ENCODE measurements at places on chromosomes 12 and 14.

DNA sequence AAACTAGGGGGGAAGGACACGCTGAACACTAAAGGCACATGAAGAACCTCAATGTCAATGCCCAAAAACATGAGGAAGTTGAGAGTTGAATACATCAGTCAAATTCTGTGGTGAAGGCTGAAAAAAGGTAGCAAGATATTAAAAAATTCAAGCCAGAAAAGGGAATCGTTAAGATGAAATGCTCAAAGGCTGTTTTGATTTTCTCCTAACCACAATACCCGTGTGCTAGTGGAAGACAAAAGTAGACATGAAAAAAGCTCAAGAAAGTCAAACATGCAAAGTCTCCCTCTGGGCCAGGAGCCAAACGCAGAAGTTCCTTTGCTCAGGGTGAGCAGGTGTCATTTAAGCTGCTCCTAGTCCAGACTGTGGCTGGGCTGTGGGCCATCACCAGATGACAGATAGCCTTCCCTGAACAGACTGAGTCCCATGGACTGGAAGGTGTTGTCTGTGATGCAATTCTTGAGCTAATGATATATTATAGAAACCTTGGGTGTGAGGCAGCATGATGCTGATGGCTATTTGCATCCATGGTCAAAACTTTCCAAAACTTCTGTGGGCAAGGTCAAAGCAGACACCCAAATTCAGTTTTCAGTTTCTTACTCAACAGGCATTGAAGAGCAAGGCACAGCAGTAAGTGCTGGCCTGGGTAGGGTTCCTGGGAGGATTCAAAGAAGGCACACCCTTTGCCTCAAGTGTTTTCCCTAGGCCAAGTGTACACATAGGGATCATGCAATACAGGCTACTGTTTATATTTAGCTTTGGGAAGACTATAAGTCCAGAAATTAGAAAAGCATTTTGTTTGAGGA, 81.6 kb downstream of the MYRFL start:
- no peak for DNase-seq

- DNase-seq, result no peak
Observed at GRCh38 chr12:26854031-26854390, 21.0 kb upstream of the ITPR2 start.

DNA sequence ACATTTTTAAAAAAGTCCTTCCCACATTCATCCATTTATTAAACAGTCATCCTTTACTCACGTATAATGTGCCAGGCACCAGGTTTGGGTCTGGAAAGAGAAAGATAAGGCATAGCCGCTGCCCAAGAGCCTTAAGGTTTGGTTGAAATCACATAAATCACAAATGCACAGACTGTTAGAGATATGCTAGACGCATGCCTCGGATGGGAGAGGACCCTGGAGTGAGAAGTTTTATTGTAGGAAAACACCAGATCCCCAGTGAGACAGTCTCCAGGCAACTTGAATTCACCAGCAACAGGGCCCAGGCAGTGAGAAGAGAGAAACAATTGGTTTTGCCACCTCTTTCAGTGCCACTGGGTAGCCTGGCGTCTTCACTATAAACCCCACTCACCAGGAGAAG, 305.9 kb upstream of the AMIGO2 start:
- no peak for DNase-seq

- DNase-seq, result no peak
Observed at GRCh38 chr14:101256266-101256665, 305.0 kb upstream of the DIO3 start.

DNA sequence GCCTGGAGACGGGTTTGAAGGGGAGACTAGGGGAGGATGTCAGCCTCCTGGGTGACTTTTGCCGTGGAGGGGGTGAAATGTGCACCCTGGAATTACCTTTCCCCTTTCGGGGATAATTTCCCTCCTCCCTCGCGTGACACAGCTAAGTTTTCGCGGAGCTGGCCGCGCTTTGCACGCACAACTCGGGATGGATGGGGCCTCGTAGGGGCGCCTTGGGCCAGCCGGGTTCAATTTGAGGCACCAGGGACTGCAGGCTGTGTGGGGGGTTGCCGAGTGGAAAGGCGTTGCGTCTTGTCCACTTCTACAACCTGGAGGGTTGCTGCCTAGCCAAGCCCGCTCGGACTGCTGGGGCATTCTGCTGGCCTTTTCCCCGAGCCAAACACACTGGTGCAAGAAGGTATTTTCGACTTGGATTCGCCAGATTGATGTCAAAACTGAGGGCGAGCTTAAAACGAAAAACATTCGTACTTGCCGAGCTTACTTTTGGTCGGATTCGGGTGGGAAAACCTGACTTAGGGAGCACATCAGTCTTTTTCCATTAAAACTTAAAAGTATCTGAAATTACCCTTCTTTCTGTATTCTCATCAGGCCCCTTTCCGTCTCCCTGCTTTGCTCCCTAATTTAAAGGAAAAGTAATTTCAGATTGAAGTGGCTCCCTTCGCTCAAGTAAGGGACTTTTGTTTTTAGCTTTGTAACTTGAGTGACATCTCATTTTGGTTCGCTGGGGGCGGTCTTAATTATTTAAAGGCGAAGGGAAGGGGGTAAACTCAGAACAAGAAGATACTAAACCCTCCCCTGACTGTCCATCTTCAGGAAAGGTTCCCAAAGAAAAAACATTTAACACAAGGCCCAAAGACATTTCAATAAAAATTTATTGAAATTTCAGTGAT, 14.3 kb downstream of the TBX3 start:
- no peak for DNase-seq

DNA sequence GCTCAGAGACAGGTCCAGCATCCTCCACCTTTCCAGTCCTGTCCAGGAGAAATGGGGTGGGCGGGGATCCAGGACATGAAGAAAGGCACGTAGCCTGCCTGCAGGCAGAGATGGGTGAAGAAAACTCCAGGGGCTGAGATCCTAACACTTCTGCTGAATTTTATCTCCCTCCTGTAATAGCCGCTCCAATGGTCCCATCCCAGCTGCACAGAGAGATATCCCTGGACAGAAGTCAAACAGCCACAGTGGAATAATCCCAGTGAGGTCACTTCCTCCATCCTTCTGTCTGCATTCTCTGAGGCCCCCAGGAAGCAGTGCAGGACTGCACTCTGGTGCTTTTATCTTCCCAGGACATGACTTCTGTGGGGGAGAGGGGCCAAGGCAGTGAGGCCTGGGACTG, 26.3 kb downstream of the KRT18 start:
- DNase-seq, result no peak

GRCh38 chr12:132024758-132025157, 75.0 kb downstream of the EP400 start:
- DNase-seq, result no peak

All from CD4-positive, alpha-beta T cell treated with Interleukin-15 for 1 hour (primary cell).